Transverse colon (tissue), 4 donors: ENCODE measurements at places on chromosomes 4 and X.

DNA sequence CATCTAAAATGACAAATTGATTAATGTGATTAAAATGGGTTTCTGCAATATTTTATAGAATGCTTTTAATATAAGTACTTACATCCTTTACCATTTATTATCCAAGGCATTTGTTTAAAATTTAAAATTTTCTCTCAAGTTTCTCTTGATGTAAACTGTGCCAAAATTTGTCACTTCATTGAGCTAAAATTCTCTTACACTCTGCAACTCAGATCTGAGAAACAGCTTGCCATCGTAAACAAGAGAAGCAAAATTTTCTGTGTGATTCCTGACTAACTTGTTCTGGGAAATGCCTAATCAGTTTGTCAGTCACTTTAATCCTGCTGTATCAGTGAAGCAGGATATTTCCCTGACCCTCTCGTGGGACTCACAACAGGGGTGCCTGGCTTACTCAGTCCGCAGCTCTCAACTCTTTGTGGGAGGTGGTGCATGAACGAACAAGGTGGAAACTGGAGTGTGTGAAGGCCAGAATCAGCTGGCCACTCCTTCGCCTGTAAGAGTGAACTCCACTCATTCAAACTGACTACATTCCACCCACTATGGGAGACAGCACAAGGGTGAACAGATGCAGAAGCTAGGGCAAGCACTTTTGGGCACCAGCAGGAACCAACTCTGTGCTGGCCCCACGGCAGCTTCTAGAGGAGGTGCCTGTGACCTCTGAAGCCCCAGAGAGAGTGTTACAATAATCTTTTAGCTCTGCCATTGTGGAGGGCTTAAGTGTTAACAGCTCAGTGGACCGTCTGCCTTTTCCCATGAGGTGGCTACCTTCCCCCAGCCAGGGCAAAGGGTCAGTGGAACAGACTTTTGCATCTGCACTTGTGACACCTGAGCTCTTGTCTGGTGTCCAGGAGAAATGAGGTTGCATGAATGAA lies 349.4 kb downstream of the FAT4 start:
- DNase-seq: no peak

DNA sequence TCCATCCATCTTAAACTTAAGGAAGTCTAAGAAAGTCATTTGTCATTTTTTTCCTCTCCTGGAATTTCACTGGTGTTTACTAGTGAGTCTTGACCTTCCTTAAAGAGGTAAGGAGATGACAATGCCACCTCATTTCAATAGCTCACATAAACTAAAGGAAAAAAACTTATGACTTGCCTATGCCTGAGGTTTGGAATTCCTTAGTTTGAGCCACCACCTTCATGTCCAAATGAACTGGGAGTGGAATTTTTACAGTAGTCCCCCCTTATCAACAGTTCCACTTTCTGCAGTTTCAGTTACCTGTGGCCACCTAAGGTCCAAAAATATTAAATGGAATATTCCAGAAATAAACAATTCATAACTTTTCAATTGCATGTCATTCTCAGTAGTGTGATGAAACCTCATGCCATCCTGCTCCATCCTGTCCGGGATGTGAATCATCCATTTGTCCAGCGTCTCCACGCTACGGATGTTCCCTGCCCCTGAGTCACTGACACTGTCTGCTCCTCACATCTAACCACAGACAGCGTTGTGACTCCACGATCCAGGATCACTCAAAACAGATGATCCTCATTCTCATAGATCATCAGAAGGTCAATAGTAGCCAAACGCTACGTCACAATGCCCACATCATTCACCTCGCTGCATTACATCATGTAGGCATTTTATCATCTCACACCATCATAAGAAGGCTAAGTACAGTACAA lies 177.4 kb downstream of the SH3KBP1 start:
- no peak for DNase-seq

GRCh38 chr4:26255989-26256388 lies 64.8 kb upstream of the RBPJ start:
- DNase-seq: no peak

DNA sequence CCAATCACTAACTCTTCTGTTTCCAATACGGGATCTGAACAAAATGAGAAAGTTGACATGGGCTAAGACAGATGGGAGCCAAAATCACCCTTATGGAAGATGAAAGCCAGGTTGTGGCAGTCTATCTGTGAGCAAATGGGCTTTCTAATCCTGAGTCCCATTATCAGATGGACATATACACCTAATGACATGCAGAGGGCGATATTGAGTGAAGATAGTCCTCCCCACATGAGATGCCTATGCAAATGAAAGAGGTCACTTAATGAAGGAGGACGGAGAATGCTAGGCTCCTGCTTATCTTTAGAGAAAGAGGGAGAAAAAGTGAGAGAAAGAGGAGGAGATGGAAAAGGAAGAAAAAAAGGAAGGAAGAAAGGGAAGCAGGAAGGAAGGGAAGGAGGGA lies 547.5 kb downstream of the NLGN4X start:
- DNase-seq: no peak

DNA sequence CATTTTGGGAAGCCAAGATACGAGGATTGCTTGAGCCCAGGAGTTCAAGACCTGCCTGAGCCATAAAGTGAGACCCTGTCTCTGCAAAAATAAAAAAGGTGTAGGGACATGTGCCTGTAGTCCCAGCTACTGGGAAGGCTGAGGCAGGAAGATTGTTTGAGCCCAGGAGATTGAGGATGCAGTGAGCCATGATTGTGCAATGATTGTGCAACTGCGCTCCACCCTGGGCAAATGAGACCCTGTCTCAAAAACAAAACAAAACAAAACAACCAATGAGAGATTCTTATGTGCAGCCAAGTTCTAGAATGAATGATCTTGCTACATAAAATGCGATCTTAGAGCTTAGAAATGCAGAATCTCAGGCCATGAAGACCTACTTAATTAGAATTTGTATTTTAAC lies 22.5 kb downstream of the SLC9B2 start:
- no peak for DNase-seq

- no peak for DNase-seq
These were observed 3.3 kb downstream of the C4orf54 start for GRCh38 chr4:99654361-99654761.

- DNase-seq: peak; percentile 39
These were observed 45.9 kb downstream of the ABLIM2 start for GRCh38 chr4:8112672-8113071.

GRCh38 chr4:171924746-171925376 lies 111.7 kb downstream of the GALNTL6 start:
- DNase-seq: no peak

- no peak for DNase-seq
These were observed 23.7 kb downstream of the AMOT start for GRCh38 chrX:112816908-112817307.

DNA sequence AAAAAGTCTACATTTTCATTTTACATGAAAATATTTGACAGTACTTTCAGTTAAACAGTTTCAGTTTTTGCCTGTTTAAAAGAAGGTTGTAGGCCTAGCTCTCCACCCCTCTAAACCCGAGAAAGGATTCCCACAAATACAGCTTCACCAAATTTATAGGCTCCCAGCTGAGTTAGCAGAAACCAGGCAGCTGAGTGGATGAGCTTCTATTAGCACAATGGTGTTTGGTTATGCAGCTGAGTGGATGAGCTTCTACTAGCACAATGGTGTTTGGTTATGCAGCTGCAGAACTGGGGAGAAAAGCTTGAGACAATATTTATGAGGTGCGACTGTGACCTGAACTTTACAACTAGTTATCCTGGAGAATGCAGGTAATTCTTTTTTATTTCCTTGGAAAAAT lies 36.6 kb upstream of the PAQR3 start:
- no peak for DNase-seq

GRCh38 chr4:107689912-107690587 lies 30.0 kb downstream of the PAPSS1 start:
- DNase-seq: no peak

- no peak for DNase-seq
These were observed 42.6 kb upstream of the PPP2R3B start for GRCh38 chrX:429266-429825.

GRCh38 chrX:135625995-135626394 lies 87.4 kb upstream of the CT45A1 start:
- DNase-seq: no peak
